MG63 (cell line): ENCODE measurements at places on chromosomes 7 and 10. TPM values are rescaled to one million over a fixed set of nuclear protein-coding genes. Genes with fewer than 3 reads are reported as not detected.

- DNase-seq = no peak
Observed at GRCh38 chr7:148436571-148436970, 154.0 kb upstream of the C7orf33 start.

DNA sequence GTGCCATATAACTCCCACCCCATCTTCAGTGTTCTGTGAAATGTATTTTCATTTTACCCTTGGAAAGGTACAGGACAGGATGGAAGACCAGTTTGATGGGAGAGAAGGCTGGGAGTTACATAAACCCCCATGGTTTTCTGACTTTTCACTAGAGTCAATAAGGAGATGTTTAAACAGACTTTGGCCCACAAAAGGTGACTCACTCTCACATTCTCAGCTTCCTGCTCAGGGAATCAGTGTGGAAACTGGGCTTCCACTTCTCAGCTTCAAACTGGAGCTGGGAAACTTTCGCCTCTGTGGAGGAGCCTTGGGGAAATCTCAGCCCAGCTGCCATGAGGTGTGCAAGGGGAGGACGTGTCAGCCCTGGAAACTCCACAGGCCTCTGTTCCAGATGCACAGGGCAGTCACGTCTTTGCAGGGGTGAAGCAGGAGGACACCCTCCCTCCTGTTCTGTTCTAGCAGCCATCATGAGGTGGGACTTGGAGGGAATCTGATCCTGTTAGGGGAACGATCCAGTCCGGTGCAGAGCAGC is 560.5 kb upstream of the GALNT17 start:
- peak; percentile 20 for DNase-seq

- DNase-seq = no peak
Observed at GRCh38 chr10:43377424-43377883, 6.0 kb downstream of the FXYD4 start.

DNA sequence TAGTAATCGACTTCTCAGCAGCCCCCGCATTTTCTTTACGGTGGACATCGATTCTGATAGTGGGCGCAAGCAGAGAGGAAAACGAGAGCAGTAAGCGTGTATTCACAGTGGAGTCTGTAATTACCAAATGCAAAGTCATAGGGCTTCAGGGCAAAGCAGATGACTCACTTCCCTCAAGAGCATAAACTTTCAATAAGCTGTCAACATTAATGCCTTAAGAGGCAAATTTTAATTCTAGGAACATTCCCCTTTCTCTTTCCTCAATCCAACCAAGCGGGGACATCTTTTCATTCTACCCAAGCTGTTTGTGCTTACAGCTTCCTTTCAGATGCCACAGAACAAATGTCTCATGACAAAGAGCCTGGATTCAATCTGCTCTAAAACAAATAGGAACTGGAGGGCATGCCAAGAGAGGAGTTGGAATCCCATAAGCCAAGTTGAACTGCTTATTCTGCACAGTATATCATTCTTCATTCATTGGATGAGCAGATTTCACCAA is 48.6 kb downstream of the MALSU1 start:
- DNase-seq = peak; percentile 59

Gene ACTL6B
- not detected in 2 replicates for total RNA-seq

Gene MMP21
- not detected in 2 replicates for total RNA-seq

Gene C10orf53
- total RNA-seq = not detected in 2 replicates

- DNase-seq = peak; percentile 83
Observed at GRCh38 chr7:155885167-155886155, 73.2 kb upstream of the SHH start.

Gene SPDYE6
- total RNA-seq = not detected in 2 replicates

Gene OR6V1
- not detected in 2 replicates for total RNA-seq

GRCh38 chr7:88217675-88218428 is 2.0 kb downstream of the SRI start:
- DNase-seq = no peak

GRCh38 chr10:15433850-15434537 is 62.9 kb upstream of the FAM171A1 start:
- DNase-seq = no peak
